Suprapubic skin (tissue), 4 donors: ENCODE measurements at places on chromosomes 6 and 20.

DNA sequence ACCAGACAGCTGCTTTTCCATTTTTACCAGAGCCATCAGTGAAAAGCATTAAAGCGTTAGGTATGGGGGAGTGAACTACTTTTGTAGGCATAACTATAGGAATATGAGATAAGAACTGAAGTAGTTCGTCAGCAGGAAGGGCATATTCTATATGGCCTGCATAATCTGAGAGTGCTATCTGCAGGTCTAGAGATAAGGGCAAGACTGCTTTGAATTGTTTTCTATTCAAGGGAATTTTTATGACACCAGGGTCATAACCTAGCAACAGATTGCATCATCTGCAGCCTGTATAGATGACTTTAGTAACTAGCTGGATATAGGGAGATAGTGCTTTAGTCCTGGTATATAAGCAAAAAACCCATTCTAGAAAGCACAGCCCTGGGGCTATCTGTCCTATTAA lies 437.3 kb upstream of the HTR1E start:
- DNase-seq: no peak

DNA sequence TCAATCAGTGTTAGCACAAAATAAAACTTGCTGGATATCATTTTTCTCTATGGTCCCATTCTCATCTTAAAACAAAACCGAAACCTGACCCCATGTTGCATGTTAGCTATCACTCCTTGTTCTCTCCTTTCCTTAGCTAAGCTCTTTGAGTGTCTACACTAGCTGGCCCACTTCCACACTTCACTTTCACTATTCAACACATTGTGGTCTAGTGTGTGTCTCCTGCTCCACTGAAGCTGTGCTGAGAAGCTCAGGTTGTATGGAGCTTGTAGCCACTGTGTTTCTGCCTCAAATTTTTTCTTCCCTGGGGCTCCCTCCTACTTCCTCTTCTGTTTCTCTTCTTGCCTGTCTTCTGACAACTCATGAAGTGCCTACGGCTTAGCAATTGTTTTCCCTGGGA lies 223.0 kb downstream of the NKAIN2 start:
- DNase-seq: no peak

DNA sequence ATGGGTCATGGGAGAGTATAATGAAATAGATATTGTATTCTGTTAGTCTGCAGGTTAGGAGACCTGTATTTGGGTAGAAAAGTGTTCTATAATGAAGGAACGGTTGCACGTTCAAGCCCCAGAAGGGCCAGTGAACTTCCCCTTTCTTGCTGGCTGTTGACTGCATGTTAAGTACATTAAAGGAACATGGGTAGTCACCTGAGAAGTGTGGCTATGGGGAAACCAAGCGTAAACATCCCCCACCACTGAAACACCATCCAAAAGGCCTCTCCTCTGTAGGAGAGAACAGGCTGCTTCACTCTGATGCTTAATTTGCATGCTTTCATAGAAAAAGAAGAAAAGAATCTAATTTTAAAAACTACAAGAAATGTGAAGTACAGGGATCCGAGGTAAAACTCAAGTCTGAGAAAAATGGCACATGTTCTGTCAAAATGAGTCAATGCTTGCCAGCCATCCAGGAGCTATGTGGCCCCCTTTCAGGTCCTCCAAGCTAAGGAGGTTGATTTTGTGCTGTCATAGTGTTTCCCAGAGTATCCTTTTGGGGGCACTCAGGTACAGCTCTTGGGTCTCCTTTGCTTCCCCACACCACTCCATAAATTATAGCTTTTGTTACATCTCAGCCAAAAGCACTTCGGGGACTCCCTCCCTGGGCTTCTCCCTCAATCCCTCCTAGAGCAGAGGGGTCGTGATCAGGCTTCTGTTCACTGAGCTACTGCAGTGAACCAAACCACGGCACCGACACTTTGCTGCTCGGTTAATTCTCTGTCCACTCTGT lies 283.7 kb upstream of the AGPAT4 start:
- no peak for DNase-seq

GRCh38 chr20:37114012-37114411 lies 18.2 kb upstream of the RBL1 start:
- DNase-seq: no peak

GRCh38 chr6:116287689-116288282 lies 8.1 kb upstream of the TSPYL1 start:
- DNase-seq: no peak

GRCh38 chr6:22880686-22881433 lies 311.5 kb downstream of the HDGFL1 start:
- no peak for DNase-seq

DNA sequence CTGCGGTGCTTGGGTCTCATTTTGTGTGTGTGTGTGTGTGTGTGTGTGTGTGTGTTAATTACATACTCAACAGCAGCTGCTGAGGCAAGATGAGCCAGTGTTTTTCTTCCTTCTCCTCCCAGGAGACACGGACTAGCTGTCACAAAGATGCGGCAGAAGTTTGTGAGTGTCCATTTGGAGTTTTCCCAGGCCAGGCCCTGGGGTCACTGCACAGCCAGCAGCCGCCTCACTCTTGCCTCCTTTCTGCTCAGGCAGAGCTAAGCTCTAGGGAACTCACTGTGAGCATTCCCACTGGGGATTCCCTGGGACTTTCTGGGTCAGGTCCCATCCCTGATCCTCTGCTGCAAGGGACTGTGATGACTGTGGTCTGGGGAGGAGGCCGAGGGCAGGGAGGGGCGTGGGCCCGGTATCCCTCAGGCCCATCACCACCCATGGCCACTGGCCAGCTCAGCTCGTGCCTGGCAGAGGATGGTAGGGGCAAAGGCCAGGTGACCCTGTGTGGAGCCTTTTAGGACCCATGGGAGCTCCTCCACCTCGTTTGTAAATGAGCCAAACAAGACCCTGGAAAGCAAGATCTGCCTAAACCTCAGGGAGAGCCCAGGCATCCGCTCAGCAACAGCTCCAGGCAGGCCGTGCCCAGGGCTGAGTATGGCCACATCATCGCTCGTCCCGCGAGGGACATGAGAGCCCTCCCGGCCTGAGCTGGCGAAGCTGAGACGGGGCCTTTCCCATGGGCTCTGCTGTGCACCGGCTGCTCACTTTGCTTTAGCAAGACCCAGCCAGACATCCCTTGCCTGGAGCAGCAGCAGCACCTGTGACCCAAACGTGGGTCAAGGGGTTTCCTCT lies 102.0 kb downstream of the PSMB1 start:
- no peak for DNase-seq

DNA sequence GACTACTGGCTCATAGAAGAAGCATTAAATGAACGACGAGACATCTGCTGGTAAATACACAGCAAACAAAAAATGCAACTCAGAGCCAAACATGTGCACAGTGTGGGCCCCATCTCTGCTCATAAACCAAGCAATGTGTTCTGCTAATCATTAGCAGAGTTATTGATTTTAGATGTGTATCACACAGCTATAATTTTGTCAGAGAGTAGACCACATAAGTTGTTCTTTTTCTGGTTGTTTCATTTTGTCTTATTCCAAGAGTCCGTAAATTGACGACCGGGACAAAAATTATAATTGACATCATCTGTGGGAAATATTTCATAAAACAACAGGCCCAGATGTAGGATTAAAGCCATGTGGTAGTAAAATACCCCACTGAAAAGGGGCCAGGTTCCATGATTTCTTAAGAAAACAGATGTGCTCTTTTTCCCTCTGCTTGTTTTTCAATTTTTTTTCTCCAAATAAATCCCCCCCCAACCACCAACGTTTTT lies 423.6 kb downstream of the HAO1 start:
- no peak for DNase-seq

GRCh38 chr6:154773610-154774089 lies 40.4 kb downstream of the SCAF8 start:
- DNase-seq: no peak

- no peak for DNase-seq
Observed at GRCh38 chr6:163839296-163839695, 424.8 kb downstream of the QKI start.

DNA sequence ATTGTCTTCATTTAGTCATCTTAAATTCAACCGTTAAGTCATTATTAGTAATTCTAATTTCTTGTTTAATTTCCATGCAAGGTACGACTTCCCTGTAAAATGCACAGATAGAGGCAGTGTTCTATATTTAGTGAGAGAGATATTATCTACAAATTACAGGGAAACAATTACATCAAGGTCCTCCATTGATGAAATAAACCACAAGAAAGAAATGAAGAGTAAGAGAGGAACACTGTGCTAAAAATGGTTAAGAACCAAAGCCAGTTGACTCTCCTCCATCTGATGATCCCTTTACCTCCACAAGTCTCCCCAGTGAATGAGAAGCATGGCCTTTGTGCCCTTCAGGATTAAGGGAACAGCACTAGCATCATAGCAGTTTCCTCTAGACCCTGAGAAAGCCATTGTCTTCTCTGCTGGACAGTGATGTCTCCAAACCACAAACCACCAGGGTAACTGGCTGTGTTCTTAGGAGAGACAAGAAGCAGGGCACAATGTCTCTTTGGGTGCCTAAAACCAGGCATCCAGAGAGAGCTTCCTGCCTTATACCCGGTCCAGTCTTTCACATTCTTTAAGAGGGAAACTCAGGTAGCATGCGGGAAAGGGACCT lies 38.1 kb downstream of the IRF4 start:
- DNase-seq: no peak

DNA sequence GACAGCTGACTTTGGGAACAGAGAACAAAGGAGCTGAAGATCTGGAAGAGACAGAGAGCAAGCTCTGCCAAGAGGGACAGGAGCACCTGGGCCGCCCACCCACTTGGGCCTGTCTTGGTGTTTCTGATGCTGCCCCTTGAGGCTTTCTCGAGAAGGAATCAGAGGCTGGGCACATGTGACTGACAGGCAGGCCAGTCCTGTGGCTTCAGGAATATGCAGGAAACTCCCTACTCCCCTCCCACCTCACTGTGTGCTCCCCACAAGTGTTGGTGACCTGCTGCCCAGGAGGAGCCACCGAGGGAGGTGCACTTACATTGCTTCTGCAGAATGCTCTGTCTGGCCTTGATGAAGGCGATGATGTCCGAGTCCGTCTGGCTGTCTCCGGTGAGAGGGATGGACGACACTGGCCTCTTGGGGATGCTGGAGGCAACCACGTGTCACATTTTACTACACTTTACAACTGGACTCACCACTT lies 20.9 kb upstream of the KCNK16 start:
- no peak for DNase-seq

DNA sequence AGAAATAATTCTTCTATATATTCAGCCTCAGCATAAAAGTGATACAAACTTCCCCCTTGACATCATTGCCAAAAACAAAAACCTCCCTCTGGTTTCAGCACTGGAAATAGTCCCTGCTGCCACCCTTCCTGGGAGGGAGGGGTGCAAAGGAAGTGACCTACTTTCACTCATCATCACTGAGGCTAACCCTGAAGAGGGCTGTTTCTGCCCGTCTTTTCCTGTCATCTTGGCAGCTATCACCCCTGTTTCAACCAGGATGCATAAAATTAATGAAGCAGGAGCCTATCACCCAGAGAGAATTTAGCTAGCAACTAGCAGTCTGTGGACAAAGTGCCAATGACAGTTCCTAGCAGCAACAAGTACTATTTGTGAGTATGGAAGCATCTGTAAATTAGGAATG lies 397.8 kb downstream of the LAMA2 start:
- DNase-seq: no peak

DNA sequence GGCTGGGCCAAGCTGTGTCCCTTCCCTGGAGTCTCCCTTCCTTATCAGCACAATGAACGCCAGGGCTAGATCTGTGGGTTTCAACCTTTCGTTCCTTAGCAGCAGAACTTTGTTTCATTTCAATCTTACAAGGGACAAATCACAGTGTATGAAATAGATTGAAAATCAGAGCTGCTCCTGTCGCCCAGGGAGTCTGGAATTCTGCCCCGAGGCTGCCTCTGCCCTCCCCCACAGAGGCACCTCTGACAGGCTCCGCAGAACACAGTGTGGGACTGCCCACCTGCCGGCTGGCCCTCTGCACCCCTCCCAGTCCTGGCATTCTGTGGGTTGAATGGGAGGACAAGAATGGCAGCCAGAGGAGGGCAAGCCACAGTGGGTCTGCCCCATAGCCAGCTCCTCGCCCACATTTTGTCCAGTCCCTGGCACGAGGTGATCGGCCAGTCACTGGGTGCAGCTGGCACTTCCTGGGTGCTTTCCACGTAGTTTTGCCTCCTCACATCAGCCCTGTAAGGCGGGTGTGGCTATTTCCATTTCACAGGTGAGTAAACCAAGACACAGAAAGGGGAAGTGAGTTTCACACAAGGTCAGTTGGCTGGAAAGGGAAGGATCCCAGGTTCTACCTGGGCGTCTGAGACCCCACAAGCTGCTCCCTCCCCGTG lies 26.1 kb downstream of the MANBAL start:
- DNase-seq: no peak

- DNase-seq: no peak
Observed at GRCh38 chr6:41546866-41547798, 951 bp downstream of the FOXP4 start.

DNA sequence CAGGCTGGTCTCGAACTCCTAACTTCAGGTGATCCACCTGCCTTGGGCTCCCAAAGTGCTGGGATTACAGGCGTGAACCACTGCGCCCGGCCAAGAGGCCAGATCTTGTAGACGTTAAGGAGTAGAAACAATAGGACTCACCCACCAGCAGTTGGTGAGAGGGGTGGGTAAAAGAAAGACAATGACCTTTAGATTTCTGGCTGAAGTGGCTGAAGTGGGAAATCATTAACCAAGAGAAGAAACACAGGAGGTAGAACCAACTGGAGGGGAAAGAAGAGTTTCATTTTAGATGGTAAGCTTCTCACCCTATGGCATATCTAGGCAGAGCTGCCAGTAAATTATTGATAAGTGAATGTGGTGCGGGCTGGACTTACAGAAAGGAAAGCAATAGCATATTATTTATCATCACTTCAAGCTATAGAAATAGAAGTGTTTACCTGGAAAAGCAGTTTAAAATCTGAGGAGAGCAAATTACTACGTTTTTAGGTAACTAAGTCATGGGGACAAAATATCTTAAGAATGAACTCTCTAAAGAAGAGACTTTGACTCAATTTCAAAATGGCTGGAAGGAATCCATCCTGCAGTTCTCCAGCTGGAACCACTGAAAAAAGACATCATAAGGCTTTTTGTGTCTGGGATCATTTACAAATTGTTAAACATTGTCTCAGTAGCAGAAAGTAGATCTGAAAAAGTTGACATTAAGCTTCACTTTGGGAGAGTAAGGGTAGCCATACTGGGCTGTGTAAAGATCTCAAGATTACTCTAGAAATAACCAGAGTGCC lies 109.6 kb downstream of the ALDH8A1 start:
- DNase-seq: no peak

GRCh38 chr6:33272275-33273128 lies 627 bp downstream of the RPS18 start:
- no peak for DNase-seq

DNA sequence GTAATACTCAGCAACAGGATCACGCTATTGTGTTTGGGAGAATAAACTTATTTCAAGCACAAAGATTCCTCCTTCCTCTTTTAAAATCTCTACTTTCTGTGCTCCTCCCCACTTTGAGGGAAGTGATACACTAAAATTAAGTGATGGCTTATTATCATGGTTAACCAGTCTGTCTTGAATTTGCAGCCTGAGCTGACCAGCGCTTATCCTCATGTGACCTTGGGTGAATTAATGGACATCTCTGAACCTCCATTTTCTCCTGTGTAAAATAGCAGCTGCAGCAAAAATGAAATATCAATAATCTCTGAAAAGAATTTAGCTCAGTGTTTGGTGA lies 222.6 kb downstream of the BCAS1 start:
- DNase-seq: no peak
